ENCODE measurements at places on chromosomes 11 and 22.

- DNase-seq: no peak
Measured at GRCh38 chr11:131506348-131506747, 135.9 kb downstream of the NTM start.

DNA sequence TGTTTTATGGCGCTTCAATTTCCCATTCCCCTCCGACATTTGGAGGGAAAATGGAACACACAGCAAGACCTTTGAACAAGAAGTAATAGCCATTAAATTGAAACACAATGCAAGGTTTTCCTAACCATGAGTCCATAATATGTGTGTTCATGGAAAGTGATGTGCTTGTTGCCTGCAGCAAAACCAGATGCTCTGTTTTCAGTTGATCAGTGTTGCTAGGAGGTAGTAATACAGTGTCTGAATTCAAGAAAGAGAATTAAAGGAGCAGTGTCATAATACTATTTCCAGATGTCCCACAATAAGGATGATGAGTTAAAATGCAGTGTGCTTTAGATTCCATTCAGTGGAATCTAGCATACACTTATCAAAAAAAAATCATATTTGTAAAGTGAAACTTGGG, 637.4 kb upstream of the API5 start:
- DNase-seq: no peak

GRCh38 chr11:75189911-75190310, 39.0 kb downstream of the SLCO2B1 start:
- no peak for DNase-seq

DNA sequence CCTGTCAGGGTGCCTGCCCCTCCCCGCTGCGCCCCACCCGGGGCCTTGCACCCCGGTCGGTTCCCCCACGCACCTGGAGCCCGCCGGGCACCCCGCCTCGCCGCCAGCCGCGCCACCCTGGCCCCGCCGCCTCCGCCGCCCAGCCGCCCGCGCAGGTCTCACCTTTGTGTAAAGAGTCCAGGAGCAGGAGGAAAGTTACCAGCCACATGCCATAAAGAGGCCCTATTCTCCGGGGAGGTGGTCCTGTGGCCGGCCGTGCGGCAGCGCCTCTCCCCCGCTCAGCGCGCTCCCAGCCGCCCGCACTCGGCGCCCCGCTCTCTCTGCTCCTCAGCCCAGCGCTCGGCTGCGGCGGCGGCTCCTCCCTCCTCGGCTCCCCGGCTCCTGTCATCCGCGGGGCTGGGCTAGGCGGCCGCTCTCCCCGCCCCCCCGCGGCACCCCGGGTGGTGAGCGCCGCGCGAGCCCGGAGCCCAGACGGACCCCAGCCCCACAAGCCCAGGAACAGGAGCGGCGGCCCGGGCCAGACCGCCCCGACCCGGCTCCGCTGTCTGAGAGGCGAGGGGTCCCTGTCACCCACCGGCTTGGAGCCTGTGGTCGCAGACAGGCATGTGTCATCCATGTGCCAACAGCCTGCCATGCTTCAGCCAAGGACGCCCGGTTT, at the start of gene DSCAML1:
Gene DSCAML1 (minus strand): TSS at position 345 of the 658 bp plus-strand sequence. CDS start 137 bp downstream, at position 208.
- DNase-seq: no peak

DNA sequence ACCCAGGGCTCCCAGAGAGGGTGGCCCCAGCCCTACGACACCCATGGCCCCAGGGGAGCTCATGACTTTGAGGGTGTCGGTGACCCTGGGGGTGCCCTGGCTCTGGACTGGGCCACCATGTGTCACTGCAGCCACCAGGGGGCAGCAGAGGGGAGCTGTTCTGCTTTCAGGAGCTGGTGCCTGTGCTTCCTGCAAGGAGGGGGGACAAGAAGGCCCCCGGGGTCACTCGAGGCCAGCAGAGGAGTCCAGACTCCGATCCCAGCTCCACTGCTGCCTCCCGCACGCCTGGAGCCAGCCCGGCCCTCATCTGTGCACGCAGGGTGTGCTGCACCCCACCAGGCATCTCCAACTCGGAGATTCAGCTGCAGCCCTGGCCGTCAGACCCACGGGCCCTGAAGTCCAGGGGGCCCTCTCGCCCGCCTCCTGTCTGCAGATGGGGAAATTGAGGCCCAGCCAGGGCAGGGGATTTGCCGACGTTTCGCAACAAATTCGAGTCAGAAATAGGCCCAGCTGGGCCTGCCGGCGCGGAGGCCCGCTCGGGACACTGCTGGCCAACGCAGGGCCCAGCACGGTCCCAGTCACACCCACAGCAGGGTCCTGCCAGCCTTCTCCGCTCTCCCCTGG, 29.5 kb upstream of the WNT7B start:
- DNase-seq: peak; percentile 88

DNA sequence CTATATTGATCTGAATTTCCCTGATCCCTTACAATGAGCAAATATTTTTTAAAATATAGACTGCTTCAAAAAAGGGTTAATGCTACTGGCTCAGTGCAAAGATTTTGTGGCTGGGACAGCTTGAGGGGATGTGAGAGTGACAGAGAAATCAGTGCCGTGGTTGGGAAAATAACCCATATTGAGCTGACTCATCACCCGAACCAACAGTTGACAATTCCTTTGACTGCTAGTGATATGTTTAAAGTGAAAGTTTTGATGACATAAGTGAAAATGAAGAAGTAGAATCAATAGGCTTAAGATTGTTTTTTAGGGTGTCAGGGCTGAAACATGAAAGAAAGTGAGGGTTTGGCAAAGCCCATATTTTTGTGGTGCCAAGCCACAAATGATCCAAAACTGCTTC, 257.1 kb upstream of the TENM4 start:
- no peak for DNase-seq

GRCh38 chr22:22377335-22377734, 131.2 kb downstream of the ZNF280B start:
- DNase-seq: no peak

GRCh38 chr11:3830088-3830487, 10.7 kb downstream of the RHOG start:
- DNase-seq: no peak

GRCh38 chr11:117818041-117818873, 6.3 kb downstream of the FXYD2 start:
- DNase-seq: no peak

DNA sequence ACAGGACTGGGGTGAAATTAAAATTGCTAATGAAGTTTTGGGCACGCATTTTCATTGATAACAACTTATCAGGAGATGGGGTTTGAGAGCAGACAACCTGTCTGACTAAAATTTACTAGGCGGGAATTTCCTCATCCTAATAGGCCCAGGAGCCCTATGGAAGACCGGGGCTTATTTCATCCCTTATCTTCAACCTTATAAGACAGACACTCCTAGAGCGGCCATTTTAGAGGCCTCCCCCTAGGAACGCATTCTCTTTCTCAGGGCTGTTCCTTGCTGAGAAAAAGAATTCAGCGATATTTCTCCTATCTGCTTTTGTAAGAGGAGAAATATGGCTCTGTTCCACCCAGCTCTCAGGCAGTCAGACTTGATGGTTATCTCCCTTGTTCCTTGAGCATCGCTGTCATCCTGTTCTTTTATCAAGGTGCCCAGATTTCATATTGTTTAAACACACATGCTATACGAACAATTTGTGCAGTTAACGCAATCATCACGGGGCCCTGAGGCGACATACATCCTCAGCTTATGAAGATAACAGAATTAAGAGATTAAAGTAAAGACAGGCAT, 39.3 kb upstream of the ZC3H12C start:
- no peak for DNase-seq

GRCh38 chr11:11798586-11799438, 43.0 kb upstream of the USP47 start:
- no peak for DNase-seq

DNA sequence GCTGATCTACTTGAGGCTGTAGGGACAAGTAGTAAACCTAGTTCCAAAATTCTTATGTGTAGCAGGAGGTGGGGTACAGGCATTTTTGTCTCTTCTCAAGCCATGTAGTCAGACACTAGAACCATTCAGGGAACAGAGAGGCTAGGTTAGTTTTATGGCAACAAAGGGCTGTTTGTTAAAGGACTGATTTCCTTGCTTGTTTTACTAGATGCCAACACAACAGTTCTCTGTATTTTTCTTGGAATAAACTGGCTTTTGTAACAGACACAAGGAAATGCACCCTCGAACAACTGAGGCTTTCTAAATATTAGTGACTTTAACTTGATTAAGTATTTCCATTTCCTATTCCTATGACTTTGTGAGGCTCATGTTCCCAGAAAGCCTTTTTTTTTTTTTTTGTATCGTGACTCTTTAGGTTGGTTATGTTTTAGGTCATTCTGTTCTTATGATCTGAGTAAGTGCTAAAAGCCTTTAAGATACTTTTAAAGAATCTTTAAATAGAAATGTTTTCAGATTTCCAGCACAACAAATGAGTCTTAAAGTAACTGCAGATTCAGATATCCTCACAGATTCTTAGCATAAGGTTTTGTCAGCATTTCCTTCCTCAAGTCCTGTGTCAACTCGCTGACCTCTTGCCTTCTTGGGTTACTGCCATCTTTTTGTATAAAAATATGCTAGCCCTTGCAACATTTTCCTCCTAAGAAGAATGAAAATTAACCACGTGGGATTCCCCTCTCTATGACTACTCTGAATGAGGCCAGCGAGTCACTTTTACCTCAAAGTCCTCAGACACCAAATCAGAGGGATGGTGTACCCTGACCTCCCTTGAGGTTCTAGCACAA, 92.5 kb downstream of the CCDC83 start:
- DNase-seq: no peak

DNA sequence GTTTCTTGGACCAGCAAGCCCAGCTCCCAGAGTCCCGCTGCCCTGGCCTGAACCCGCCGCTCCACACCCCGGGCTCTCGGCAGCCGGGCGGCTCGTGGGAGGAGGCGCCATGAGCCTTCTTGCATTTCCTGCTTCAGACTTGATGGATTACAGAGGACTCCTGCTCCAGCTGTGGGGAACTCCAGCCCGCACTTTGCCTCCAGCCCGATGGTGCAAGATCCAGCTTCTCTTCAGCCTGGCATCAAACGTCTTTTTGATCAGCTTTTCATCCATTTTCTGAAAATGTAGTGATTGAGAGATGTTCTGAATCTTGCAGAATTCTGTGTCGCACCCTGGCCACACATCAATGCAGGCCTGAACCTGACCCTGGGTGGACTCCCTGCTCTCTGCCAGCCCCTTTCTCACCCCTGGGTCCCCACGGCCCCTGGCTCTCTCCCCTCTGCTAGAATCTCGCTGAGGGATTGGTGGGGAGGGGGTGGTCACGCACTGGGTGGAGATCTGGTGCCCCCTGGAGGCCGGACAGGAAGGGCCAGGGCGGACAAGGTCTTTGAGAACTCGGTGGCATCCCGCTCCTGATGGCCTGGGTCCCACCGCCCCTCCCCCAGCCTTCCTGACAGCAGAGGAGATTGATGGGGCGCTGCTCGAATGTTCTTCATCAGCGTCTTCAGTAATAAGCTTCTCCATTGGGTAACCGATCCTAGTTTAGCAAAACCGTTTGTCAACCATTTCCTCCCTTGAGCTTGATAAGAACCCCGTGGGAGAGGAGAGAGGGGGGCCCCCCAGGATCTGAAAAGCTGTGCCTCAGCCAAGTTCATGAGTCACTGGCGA, 12.1 kb upstream of the NFAM1 start:
- peak; percentile 77 for DNase-seq

GRCh38 chr11:115425816-115426215, 78.4 kb downstream of the CADM1 start:
- DNase-seq: no peak

DNA sequence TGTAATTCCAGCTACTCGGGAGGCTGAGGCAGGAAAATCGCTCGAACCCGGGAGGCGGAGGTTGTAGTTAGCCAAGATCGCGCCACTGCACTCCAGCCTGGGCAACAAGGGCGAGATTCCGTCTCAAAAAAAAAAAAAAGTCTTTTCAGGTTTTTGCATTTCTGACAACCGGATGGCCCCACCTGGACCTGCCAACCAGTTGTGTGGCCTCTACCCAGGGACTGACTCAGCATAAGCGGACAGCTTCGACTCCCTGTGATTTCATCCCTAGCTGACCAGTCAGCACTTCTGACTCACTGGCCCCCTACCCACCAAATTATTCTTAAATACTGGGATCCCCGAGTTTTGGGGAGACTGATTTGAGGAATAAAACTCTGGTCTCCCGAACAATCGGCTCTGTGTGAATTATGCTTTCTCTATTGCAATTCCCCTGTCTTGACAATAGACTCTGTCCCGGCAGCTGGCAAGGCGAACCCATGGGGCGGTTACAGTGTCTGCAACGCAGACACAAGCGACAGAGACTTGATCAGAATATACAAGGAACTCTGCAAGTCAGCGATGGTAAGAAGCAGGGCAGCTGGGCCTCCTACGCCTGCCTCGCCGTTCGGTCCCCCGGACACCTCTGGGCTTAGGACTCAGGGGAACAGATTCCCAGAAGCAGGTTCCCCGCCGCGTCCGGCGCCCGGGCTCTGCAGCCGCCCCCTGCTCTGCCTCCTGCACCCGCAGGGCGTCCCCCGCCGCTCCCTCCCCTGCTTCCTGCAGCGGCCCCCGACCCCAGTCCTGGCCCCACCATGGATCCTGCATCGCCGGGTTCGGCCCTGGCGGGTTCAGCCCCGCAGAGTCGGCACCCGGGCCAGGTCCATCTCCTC, 741 bp upstream of the TALDO1 start:
- no peak for DNase-seq

GRCh38 chr22:48953830-48954229, 873.8 kb downstream of the BRD1 start:
- no peak for DNase-seq

DNA sequence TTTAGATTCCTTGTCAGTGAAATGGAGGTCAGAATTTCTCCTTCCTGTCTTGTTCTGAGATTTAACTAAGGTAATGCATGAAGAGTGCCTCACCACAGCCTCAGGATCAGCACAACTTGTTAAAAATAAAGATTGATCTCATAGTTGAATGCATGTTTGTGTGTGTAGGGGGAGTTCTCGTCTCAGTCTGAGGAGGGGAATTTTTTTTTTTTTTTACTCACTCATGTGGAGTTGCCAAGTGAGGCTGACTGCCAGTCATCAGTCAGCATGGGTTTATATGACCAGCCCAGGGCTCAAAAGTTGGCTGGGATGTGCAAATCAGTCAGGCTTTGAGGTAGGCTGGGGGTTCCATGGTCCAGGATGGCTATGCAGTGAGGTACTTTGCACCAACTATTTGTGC, 113.2 kb downstream of the FANCF start:
- DNase-seq: no peak

GRCh38 chr11:70139785-70140410, 61.8 kb downstream of the ANO1 start:
- DNase-seq: no peak

DNA sequence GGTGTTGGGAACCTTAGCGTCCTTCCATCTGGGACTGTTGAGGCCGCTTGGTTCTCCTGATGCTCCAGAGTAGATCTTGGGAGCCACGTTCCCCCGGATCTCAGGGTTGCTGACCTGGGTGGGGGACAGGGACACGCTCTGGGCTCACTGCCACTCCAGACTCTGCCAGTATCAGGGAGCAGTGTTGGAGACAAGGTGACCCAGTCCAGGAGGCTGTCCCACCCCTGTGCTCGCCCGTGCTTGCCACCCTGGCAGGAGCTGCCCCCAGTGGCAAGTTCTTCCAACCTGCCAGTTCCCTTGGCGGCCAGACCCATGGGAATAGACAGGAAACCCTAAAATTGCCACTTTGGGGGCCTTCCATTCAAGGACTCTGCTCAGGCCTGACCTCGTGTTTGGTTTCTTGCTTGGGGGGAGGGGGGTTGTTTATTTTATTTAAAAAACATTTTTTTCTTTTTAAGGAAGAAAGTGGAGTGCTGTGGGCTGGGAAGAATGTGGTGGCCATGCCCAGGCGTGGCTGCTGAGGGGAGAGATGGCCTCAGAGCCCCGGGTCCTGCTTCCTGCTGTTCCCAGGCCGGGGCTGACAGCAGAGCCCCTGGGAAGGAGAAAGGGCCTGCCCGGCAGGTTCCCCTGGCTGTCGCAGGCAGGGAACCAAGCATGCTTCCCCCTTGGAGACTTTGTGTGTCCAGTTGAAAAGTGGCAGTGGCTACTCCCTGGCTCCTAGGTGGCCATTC, 7.2 kb downstream of the GRK2 start:
- DNase-seq: no peak

All from D721Med (cell line).